Activated CD8-positive, alpha-beta memory T cell treated with anti-CD3 and anti-CD28 coated beads, Interleukin-2, amount 50 U/mL, for 4 hours (primary cell): ENCODE measurements at places on chromosomes 2 and 18.

DNA sequence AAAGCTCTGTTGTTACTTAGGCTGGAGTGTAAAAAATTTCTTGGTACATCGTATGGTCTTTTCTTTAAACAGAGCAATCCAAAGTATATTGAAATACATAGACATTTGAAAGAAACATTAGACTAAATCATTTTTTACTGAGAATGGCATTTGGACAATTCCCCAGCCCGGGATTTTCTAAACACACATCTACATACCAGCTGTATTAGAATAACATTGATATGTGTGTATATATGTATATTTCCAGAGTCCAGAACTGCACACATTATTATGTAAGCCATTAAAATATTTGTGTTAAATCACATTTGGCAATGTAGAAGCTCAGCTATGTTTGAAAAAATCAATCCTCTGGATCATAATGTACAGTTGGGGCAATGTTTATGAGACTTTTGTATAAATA, 1853.6 kb upstream of the LRRTM1 start:
- DNase-seq, result no peak

DNA sequence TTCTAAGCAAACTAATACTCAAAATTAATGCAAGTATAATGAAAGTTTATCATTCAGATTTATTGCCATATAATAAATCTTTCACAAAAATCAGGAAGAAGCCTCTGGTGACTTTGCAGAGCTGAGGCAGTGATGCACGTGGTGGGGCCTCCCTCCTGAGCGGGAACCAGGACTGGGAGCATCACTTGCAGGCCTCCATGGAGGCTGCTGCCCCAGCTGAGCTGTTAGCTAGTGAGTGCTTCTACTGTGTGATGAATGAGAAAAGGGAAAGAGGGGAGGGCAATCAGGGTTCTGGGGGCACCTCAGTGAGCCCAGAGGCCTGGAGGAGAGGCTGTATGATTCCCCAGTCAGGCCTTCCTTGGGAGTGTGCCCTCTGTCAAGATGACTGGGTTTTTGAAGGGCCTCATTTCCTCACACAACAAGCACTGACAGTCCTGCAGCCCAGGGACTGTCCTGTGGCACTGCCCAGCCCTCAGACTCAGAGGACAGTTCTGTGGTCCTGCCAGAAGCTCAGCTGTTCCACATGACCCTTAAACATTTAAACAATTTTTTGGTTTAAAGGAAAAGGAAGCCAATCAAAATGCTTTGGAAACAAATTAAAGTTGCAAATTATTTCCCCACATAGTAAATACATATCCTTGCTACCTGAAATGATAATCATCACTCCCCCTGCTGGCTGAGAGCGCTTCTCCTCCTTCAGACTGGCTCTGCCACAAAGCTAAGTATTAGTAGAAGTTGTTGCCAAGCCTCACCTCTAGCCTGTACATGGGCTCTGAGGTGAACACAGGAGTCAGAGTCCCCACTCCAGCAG, 90.9 kb upstream of the SMAD7 start:
- peak; percentile 50 for DNase-seq

- DNase-seq, result no peak
Observed at GRCh38 chr2:41460661-41461060, 587.2 kb upstream of the PKDCC start.

GRCh38 chr2:191218292-191218898, 26.8 kb upstream of the MYO1B start:
- DNase-seq, result peak; percentile 53

DNA sequence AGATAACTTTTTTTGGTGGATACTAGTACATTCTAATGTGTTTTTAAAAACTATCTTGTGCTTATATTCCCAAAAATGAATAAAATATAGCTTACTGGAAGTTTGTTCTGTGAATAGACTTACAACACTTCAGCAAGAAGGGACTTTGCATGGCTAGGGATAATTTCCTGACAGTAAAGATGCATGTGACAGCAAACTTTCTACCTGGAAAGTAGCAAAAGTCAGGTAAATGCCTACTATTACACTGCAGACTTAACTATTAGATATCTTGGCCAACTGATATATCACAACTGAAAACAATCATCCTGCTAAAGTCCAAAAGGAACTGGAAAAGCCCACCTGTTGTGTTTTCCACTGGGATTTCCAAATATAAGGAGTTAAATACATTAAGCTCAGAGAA, 1753.5 kb upstream of the CELF4 start:
- no peak for DNase-seq

GRCh38 chr18:48228301-48228715, 180.9 kb downstream of the ZBTB7C start:
- DNase-seq, result no peak

GRCh38 chr18:46264255-46264654, 160.1 kb downstream of the HAUS1 start:
- no peak for DNase-seq

- DNase-seq, result no peak
Observed at GRCh38 chr18:59952283-59953007, 52.6 kb downstream of the PMAIP1 start.

DNA sequence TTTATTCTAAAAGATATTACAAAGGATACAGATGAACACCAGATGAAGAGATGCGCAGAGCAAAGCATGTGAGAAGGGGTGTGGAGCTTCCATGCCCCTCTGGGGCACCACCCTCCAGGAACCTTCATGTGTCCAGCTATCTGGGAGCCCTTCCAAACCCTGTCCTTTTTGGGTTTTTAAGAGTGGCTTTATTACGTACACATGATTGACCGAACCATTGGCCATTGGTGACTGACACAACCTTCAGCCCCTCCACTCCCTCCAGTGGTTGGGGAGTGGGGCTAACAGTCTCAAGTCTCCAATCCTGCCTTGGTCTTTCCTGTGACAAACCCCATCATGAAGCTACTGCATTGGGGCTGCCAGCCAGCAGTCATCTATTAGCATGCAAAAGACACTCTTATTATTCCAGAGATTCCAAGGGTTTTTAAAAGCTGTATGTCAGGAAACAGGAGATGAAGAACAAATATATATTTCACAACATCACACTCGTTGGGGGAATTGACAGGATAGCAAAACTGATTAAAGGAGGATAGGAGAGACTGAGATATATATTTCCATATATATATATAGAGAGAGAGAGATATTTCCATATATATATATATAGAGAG, 19.4 kb downstream of the IL1B start:
- DNase-seq, result no peak

- no peak for DNase-seq
Observed at GRCh38 chr2:241565411-241565810, 6.9 kb downstream of the BOK start.

GRCh38 chr18:1150344-1150743, 245.7 kb downstream of the ADCYAP1 start:
- no peak for DNase-seq

DNA sequence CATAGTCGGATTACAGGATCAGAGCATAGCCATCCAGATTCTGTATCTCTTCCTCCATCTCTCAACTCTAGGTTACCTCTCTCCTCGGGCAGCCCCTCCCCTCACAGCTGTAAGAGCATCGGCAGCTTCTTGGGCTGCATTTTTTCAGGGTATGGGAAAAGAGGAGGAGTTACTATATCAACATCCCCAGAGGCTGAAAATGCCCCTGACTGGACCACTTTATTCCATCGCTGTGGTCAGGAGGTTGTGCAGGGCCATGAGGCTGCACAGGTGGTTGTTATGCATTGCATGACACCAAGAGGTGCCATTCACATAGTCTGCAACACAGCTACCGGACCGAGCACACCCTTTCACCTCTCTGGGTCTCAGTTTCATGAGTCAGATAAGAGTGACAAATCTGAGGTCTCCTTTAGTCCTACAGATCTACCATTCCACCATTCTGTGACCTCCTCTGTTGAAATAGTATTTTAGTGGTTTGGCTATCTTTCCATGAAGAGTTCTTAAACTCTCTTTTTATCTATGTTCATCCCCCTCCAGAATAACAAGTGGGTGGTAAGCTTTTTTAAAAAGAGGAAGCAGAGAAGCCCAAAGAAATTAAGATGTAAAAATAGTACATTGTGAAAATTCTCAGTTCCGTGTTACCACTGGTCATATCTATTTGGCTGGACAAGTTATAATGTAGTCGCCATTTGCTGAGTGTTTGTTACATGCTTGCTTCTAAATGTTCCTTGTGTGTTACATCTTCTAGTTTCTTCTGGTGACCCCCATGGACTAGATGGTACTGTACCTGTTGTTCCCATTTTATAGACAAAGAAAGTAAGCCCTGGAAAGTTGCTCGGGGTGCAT, 56.6 kb upstream of the SLC1A4 start:
- DNase-seq, result no peak

DNA sequence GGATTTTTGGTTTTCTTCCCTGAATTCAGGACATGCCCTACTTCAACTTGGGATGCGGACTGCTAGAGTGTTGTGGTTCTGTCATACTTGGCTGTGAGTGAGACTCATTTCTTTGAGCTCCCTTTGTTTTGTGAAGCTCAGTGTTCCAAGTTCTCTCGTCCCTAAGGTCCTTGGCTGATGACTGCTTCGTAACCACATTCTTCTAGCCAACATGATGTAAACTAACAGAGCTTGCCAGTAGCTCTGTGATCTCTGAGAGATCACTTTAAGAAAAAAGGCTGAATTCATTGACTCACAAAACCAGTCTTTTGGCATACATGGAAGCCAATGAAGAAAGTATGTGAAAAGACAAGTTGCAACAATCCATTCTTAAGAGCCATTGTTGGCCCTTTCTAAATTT, 96.9 kb upstream of the MSTN start:
- no peak for DNase-seq

GRCh38 chr18:67232406-67232805, 284.1 kb downstream of the DSEL start:
- DNase-seq, result no peak

DNA sequence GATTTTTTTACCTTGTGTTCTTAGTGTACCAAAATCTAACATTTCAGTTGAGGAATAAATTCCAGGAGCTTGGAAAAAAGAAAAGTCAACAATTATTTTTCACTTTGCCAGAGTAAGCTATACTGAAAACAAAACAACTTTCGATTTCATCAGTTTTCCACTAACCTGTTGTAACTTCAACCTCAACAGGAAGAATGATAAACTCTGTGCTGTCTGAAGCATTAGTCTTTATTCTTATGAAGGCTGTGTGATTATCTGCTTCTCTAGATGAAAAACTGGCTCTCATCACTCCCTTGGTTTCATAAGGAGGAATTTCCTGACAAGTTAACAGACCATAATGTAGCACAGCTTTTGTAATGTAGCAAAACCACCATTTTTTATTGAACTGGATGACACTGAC, 121.2 kb downstream of the ZAP70 start:
- no peak for DNase-seq

DNA sequence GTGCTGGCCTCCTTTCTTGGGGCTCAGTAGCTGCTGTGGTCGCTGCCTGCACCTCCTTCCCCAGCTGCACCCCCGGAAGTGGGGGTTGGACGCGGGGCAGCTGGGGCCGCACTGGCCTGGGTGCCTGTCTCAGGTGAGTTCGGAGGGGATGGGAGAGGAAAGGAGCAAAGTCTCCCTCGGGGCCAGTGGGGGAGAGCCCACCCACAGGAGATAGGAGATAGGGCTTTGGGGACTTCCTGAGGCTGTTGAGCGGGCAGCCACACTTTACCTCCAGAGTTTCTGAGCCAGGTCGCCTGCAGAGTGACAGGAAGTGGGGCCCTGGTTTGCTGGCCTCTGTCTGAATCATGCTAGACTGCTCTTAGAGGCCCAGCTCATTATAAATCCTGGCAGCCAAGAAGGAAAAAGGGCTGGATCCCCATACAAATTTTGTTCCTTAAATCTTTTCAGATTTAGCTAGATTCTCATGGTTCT, 8.1 kb downstream of the MBP start:
- DNase-seq, result peak; percentile 52

GRCh38 chr2:86068136-86068588, 37.5 kb downstream of the POLR1A start:
- peak; percentile 48 for DNase-seq

DNA sequence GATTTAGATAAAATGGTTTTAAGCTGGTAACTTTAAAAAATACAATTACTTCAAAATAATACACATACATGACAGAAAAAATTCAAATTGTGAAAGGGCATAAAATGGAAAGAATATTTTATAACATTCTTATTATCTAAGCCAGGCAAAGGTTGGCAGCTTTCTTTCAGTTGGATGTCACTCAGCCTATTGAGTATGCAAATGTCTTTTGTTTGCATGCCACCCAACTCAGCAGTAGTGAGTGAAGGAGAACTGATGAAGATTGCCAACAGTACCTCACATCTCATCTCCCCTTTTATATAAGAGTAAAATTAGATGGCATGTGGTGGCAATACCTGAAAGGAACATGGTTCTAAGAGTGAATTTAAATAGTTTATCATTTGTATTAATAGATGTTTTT, 24.8 kb downstream of the BMPR2 start:
- DNase-seq, result no peak

GRCh38 chr2:68569604-68570003, 73.8 kb upstream of the PROKR1 start:
- no peak for DNase-seq
